ENCODE measurements at places on chromosomes 5 and 9. TPM values are rescaled to one million over a fixed set of nuclear protein-coding genes. Genes with fewer than 3 reads are reported as not detected.

DNA sequence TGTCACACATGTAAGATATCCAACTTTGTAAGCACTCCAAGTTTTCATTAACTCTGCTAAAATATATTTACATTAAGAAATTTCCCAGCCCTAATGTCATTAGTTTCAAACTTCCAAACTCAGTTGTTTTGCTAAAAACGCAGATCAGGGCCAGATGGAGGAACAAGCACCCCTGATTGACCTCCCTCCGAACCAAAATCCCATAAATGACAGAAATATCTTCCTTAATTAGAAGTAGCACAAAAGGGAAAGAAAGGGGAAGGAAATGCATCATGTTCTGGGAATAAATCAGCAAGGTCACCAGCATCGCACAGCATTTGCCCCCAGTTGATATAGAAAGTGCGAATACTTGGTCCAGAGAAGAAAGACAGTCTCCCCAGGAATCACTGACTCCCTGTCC lies 61.4 kb upstream of the RUFY1 start:
- H3K4me3 ChIP-seq: no peak overlapping the region
- H3K27ac ChIP-seq: no peak overlapping the region
- DNase-seq: no peak
- peaks cover 6% of the 10 kb centered on the region for H3K36me3 ChIP-seq
- H3K27me3 ChIP-seq: no peaks in the 10 kb centered on the region

DNA sequence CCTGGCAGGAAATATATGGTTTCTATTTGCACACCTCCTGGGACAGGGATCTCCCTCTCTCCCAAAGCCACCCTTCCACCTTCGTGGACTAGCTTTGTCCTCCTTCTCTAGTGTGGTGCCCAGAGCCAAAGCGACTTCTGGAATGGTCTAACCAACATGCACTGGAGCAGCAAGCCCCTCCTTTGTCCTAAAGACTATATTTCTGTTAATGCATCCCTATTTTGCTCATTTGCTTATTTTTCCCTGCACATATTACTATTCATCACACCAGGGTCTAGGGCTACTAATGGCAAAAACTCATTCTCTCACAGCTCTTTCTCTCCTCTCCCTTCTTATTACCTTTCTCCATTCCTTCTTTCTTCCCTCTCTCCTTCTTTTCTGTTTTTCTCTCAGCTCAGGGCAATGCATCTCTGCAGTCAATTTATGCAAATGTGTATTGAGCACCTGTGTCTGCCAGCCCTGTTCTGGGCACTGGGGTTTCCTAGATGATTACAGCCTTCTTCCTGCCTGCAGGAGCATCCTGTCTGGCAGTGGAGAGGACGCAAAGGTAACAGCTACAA lies 2.8 kb upstream of the NEURL1B start:
- no peak for DNase-seq
- no peak overlapping the region for H3K4me3 ChIP-seq
- H3K27ac ChIP-seq: no peak overlapping the region
- peaks cover 12% of the 10 kb centered on the region for H3K27me3 ChIP-seq

- H3K36me3 ChIP-seq: no peaks in the 10 kb centered on the region
- H3K4me1 ChIP-seq: no peaks in the 10 kb centered on the region
- no peaks in the 10 kb centered on the region for H3K27me3 ChIP-seq
- no peak overlapping the region for H3K4me3 ChIP-seq
- DNase-seq: no peak
- no peak overlapping the region for H3K27ac ChIP-seq
Observed at GRCh38 chr5:169875091-169875728, 105.1 kb downstream of the INSYN2B start.

The SVEP1 gene
- 0.10 TPM for total RNA-seq

The CORO2A gene
- total RNA-seq: 23.9 TPM

Measured in glutamatergic neuron (in vitro differentiated cells).